ENCODE measurements at places on chromosomes 2 and 18.
A peak's percentile ranks its signal among the peaks of the same experiment; 100 is the strongest.

DNA sequence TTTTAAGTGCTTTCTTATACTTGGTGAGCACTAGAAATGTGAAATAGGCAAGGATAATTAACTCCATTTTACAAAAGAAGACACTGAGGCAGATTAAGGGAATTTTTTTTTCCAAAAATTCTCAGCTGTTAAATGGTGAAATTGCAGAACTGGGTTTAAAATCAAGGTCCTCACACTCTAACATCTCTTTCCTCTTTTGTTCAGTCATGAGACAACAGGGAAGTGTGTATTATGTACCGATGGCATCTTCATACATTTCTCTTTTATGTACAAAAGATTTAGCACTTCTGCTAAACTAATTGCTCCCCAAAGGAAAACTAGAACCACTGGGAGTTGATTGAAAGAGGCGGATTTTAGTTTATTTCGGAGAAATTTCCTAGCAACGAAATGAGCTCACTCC, 203.0 kb downstream of the SETBP1 start:
- DNase-seq: no peak

- DNase-seq: no peak
These were observed 50.6 kb downstream of the CD8B2 start for GRCh38 chr2:106537791-106538191.

- no peak for DNase-seq
These were observed 434.4 kb upstream of the ETAA1 start for GRCh38 chr2:66962716-66963115.

- DNase-seq: no peak
These were observed 541.7 kb upstream of the MEX3C start for GRCh38 chr18:51739044-51739666.

GRCh38 chr2:20650393-20650876, 463 bp downstream of the HS1BP3 start:
- peak; percentile 38 for DNase-seq

DNA sequence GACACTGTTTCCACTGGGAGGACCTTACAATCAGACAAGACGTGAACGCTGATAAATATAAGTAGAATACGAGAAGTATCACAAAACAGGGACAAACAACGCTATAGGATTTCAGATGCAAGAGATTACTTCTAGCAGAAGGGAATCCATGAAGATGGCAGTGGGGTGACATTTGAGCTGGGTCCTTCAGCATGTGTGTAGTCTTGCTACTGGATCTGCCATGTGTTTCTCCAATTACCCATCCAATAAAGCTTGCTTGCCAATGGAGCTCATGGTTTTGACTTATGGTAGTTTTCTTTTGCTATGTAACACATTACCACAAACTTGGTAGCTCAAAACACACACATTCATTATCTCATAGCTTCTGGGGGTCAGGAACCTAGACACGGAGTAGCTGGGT, 32.8 kb upstream of the LGALSL start:
- no peak for DNase-seq

- DNase-seq: no peak
These were observed 1.5 kb downstream of the CNRIP1 start for GRCh38 chr2:68317971-68318913.

GRCh38 chr18:13540477-13541182, 185.7 kb downstream of the FAM210A start:
- DNase-seq: no peak

- DNase-seq: no peak
These were observed 44.7 kb downstream of the TMEM18 start for GRCh38 chr2:632471-632870.

GRCh38 chr2:215521031-215521430, 85.2 kb upstream of the FN1 start:
- DNase-seq: no peak

- DNase-seq: peak; percentile 37
These were observed 51.0 kb downstream of the WDR33 start for GRCh38 chr2:127759931-127760330.

GRCh38 chr2:120600786-120601185, 134.9 kb upstream of the GLI2 start:
- no peak for DNase-seq

- DNase-seq: peak; percentile 27
These were observed 58.7 kb upstream of the GAREM2 start for GRCh38 chr2:26114151-26114550.

DNA sequence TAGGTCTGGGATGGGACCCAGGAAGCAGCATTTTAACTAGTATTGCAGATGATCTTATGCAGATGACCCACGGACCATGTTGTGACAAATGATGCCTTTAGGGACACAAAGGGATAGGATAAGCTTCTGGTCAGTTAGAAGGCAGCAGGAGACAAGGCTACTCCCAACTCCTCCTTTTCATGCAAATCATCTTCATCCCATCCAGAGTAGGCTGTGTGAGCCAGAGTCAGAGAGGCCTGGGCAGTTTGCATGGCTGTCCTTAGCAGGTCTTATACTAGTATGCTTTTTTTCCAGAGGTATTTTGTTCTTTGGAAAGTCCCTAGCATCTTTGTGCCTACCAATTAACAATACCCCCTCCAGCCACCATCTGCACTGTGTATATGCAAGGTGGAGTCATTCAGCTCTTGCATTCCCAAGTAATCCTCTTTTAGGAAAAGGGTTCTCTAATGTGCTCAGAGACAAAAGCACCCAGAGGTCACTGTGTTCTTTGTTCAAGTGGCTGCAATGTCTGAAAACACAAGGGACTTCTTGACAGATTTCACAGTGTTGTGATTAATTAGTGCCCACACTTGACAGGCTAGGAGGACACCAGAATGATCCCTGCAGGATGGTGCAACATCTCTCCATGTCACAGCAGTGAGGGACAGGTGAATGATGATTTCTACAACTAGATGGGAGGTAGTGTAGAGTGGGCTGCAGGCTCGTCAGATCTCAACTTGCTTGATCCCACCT, 225.8 kb downstream of the NCKAP5 start:
- no peak for DNase-seq

GRCh38 chr18:54742120-54742519, 86.2 kb upstream of the RAB27B start:
- no peak for DNase-seq

DNA sequence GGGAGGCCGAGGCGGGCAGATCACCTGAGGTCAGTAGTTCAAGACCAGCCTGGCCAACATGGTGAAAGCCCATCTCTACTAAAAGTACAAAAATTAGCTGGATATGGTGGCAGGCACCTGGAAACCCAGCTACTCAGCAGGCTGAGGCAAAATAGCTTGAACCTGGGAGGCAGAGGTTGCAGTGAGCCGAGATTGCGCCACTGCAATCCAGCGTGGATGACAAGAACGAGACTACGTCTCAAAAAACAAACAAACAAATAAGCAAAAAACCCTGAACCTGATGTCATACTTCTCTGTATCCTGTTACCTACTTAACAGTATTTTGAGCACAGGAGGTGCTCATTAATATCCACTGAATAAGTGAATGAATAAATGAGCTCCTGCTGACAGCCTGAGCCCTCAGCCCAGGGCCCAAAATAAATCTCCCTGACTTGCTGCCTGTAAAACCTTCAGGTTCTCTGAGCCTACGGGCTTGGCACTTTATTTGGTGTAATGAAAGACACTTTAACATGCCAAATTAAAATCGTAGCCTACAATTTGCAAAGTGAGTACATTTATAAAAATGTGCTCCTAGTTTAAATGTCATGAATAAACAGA, 215.1 kb downstream of the ZNF385B start:
- no peak for DNase-seq

DNA sequence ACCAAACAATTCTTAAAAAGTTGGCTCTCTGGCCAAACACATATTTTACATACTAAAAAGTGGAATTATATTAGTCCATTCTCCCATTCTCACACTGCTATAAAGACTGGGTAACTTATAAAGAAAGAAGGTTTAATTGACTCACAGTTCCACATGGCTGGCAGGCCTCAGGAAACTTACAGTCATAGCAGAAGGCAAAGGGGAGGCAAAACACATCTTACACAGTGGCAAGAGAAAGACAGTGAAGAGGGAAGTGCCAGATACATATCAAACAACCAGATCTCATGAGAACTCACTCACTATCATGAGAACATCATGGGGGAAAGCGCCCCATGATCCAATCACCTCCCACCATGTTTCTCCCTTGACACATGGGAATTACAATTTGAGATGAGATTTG, 42.6 kb downstream of the EDAR start:
- no peak for DNase-seq

DNA sequence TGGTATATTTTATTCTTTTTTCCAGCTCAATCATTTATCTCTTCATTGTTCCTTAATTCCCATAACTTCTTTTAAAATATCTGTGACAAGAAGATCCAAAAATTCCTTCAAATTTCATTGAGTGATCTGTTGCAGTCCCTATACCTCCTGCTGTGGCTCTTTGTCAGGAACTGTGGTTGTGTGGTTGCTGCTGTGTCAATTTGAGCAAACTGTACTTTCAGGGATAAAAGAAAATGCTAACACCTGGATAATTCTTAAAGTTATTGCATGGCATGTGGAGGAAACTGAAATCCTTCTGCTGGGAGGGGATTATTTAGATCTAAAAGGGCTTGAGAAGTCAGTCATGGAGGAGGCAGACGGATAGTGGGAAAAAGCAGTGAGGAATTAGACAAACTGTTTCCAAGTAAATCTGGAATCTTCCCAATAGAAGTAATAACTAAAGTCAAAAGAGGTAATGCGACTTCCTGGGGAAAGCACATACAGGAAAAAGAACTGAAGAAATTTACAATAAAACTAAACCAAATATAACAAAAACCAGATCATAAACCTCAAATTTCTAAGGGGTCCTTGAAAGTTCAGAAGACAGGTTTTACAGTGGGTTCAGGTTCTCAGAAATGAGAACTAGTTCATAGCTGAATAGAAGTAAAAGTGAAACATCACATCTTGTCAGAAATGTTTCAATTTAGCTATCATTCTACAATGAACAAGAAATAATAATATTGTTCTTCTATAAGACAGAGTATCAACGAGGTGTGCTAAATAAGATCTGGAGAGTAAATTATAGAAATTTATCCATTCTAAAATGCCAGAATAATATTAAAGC, 33.5 kb upstream of the CD226 start:
- no peak for DNase-seq
